Osteoblast (primary cell): ENCODE measurements at places on chromosomes 12 and 14. TPM values are rescaled to one million over a fixed set of nuclear protein-coding genes. Genes with fewer than 3 reads are reported as not detected.
A peak's percentile ranks its signal among the peaks of the same experiment; 100 is the strongest.

DNA sequence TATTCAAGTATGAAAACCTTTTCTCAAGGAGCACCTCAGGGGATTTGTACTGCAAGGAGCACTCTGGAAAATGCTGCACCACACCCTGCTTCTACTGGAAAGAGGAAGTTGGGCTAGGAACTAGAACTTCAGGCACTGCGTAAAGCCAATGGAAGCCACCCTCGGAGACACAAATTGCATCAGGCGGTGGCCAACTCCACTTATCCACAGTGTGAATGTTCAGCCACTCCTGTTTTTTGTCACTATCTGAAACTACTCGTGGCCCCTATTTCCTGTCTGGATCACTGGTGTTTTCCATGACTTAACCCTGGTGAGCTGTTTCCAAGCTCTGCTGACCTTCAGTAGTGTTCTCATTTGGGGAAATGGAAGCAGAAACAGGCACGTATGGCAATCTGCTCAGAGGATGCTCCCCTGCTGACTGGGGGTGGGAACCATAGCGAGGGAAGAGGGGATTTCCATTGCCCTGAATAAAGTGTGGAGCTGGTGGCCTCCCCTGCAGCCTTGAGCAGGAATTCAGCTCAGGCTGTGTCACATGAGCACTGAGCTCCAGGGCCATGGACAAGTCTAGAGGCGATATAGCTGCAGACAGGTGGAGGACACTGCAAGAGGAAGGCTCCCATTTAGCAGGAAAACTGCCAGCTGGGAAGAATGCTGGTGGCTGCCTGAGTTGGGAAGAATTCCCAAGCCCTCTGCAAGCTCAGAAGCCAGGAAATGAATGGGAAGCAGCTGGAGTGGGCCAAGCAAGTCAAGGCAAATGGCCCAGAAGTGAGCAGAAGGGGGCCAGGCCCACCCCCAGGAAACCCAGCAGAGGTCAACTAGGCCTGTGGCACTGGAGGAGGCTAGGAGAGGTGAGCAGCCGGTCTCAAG lies 50.5 kb upstream of the RAP1B start:
- peak; percentile 22 for DNase-seq

DNA sequence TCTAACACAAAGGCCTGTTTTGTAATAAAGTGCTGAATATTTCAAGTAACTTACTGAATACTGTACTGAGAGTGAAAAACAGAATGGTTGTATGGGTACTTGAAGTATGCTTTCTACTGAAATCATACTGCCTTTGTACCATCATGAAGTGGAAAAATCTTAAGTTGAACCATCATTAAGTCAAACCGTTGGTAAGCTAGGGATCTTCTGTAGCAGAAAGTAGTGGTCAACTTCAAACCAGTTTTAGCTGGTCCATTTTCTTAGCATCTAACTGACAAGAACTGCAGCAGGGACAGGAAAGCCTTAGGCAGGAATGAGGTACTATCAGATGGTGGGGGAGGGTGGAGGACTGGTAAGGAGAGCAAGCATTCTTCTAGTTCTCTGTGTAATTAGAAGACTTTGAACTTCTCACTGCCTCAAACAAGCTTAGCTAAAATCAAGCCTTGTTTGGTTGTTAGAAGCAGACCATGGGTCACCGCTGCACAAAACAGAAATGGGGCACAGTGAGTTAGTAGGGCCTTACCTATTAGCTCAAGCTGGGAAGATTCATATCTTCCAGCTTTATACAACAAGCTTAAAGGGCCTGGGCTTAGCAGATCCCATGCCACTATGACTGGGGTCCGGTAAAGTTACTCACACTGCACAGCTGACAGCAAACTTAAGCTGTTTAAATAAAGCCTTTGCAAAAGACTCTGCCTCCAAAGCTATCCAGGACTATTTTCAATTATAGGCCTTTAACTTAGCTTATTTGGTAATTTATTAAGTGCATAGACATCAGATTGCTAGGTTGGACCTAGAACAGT lies 73.8 kb downstream of the ACADS start:
- no peak for DNase-seq

Gene RPS6KA5
- 1.2 and 1.4 TPM in 2 replicates for total RNA-seq

Gene LRTM2
- not detected in 2 replicates for total RNA-seq

DNA sequence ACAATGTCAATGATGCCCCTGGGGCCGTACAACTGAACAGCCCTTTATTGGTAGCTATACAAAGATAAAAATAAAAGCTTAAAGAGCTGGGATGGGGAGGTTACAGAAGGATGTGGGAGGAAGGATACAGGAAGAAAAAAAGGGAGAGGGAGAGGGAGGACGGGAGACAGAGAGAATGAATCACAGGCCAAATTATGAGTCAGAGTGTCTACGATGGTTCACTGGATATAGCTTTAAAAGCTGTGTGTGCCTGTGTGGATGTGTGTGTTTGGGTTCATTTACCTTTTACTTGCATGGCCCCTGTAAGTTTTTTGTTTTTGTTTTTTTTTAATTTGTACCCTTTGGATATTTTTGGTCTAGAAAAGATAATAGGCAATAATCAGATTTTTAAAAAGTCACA lies 111.9 kb downstream of the CCDC60 start:
- peak; percentile 31 for DNase-seq

Gene KLRF1
- total RNA-seq, result not detected in 2 replicates
